ENCODE measurements at places on chromosomes 11 and 22.

DNA sequence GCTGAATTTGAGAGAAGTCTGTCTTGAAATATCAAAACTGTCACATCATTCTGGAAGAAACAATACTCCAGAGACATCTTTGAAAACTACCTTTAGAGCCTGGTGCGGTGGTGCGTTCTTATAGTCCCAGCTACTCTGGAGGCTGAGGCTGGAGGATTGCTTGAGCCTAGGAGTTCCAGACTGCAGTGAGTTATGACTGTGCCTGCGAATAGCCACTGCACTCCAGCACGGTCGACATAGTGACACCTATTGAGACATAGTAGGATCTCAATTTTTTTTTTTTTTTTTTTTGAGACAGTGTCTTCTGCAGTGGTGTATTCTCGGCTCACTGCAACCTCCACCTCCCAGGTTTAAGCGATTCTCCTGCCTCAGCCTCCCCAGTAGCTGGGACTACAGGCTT, 11.5 kb upstream of the AIFM3 start:
- H3K4me1 ChIP-seq, result peaks cover 5% of the 10 kb centered on the region
- no peak overlapping the region for H3K27ac ChIP-seq
- no peak for DNase-seq
- H3K4me3 ChIP-seq, result no peak overlapping the region

DNA sequence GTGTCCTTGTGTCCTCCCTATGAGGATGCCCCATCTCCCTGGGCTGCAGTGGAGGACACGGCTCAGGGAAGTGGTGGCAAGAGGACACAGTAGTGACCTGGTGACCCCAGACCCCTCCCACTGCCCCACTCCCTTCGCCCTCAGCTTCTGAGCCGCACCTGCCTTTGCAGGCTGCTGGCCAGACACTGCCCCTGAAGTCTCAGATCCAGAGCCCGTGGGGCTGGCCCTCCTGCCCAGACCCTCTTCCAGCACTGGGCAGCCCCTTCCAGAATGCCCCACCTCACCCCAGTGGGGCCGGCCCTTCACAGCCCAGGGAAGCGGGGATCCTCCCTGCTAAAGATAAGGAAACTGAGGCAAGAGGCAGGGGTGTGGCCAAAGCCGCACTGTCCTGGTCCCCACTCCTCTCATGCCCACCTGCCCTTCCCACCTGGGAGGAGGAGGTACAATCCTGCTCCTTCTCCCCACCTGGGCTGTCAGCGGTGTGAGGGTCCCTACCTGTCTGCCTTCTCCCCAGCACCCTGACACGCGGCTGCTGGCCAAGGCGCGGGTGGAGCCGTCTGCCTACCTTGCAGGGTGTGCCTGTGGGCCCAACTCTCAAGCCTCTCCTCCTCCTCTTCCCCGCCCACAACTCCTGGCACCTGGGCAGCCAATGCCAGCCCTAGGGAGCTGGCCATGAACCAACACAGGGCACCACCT, 17.3 kb downstream of the TRPM5 start:
- H3K4me3 ChIP-seq, result no peak overlapping the region
- H3K36me3 ChIP-seq, result no peaks in the 10 kb centered on the region
- no peaks in the 10 kb centered on the region for H3K27me3 ChIP-seq
- H3K27ac ChIP-seq, result no peak overlapping the region
- no peaks in the 10 kb centered on the region for H3K4me1 ChIP-seq

DNA sequence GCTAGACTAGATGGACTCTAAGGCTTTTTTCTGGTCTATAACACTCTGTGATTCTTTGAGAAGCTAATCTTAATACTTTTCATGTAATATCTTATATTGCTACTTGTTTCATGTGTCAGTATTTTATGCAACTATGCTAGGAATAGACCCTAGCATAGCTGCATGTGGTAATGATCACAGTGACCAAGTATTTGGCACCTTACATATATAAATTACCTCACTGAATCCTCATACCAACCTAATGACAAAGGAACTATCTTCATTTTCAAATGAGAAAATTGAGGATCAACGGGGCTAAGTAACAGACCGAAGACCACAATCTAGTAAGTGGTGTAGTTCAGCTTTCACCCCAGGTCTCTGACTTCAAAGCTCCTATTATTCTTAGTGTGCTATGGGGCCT, 327.3 kb upstream of the PITPNB start:
- 0 out of 2 replicates have a peak, but pooled peaks cover 6% of the 10 kb centered on the region for H3K27me3 ChIP-seq
- no peaks in the 10 kb centered on the region for H3K4me1 ChIP-seq
- H3K4me3 ChIP-seq, result no peak overlapping the region
- no peak overlapping the region for H3K27ac ChIP-seq
- no peak for DNase-seq

DNA sequence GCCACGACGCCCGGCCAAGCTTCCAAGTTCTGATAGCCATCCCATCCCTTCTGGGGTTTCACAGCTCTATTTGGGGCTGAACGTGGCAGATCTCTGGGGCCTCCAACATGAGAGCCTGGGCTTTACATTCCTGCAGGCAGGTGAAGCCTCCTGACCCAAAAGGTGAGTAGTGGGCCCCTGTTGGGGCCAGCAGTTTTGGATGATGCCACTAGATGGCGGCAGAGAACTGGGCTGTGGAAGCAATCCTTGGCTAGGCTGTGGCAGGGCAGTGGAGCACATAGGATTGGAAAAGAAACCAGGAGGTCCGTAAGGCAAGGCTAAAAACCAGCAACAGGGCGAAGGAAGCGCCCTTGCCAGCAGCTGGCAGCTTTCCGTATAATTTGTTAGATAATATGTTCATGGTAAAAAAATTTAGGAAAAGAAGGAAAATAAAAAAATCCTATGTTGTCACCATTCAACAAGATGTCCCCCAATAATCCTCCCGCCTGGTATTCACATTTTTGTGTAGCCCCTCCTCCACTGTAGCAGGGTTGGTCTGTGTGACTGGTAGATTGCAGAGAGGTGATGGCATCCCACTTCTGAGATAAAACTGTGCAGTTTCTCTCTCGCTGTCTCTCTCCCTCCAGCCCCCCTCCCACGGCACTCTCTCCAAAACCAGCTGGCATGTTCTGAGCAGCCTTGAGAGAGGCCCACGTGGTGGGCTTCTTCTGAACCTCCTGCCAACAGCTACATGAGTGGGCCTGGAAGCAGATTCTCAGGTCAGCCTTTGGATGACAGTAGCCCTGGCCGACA, 43.6 kb upstream of the OR4B1 start:
- H3K36me3 ChIP-seq, result no peaks in the 10 kb centered on the region
- H3K27ac ChIP-seq, result no peak overlapping the region
- DNase-seq, result no peak
- H3K4me1 ChIP-seq, result peaks cover 4% of the 10 kb centered on the region
- no peaks in the 10 kb centered on the region for H3K27me3 ChIP-seq

GRCh38 chr22:33561149-33561807, 359.0 kb downstream of the LARGE1 start:
- peaks cover 10% of the 10 kb centered on the region for H3K4me1 ChIP-seq
- H3K36me3 ChIP-seq, result no peaks in the 10 kb centered on the region
- no peak overlapping the region for H3K27ac ChIP-seq
- H3K4me3 ChIP-seq, result no peak overlapping the region
- H3K27me3 ChIP-seq, result no peaks in the 10 kb centered on the region
- no peak for DNase-seq

DNA sequence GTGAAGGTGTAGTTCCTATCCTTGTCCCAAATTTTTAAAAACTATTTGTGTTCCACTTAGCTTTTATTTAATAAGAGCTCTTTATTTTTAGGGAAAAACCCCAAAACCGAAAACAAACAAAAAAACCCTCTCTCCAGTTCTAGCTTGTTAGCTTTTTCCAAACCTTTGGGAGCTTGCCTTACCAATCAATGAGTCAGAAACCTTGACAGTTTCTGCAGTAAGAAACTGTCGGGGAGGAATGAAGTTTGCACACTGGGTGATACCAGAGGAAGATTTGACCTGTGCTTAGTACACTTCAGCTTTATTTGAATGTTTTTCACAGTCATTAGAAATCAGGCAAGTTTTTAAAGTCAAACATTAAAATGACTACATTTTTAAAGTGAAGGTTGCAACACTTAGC, 105.0 kb downstream of the FAT3 start:
- no peaks in the 10 kb centered on the region for H3K27me3 ChIP-seq
- H3K4me1 ChIP-seq, result no peaks in the 10 kb centered on the region
- no peak overlapping the region for H3K27ac ChIP-seq
- no peak overlapping the region for H3K4me3 ChIP-seq

DNA sequence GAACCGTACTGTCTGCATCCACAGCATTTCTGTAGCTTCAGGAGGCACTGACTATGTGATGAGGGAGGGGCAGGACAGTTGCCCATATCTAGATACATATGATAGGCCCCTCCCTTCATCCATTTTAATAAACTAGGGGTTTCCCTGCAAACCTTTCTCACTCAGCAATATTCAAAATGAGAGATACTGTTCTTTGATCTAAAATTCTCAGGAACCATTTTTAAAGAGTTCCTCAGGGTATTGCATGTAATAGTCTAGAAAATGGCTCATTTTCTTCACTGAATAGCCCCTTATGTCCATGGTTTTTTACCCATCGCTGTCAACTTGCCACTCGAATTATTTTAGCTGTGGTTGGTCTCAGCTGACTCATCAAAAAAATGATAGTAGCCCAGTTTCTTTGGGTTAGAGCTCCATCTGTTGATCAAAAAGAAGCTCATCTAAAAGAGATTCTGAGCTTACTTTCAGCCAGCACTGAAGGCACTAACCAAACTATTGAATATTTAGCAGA, 37.0 kb upstream of the DNAJB7 start:
- H3K4me1 ChIP-seq, result no peaks in the 10 kb centered on the region
- DNase-seq, result peak; percentile 44
- no peak overlapping the region for H3K27ac ChIP-seq
- no peaks in the 10 kb centered on the region for H3K36me3 ChIP-seq
- H3K4me3 ChIP-seq, result no peak overlapping the region
- no peaks in the 10 kb centered on the region for H3K27me3 ChIP-seq

DNA sequence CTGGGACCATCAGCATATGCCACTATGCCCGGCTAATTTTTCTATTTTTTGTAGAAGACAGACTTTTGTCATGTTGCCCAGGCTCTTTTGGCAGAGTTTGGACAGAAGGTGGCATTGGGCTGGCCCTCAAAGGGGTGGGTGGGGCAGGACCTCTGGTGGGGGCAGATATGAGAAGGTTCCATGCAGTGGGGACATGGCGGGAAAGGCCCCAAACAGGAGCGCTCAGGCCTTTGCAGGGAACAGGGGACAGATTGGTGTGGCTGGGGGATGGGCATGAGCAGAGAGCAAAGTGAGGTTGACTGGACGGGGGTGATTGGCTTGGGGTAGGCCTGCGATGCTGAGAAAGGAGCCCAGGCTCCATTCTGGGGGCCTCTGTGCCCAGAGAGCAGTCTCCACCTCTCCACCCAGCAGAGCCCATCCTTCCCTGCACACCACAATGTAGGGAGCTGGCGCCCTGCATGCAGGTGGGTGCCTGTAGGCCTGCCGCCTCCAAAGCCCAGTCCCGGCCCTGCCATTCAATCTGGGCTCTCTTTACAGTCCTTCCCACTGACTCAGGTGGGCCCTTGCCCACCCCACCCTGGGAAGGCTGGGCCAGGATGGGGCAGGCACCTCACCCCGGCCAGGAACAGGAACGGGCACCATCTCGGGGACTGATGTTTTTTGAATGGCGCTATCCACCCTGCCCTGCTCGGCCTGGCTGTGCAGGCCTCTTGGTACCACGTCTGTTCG, 98.7 kb downstream of the MORC2 start:
- H3K27ac ChIP-seq, result no peak overlapping the region
- no peaks in the 10 kb centered on the region for H3K36me3 ChIP-seq
- no peaks in the 10 kb centered on the region for H3K4me1 ChIP-seq

- no peak overlapping the region for H3K4me3 ChIP-seq
- no peak for DNase-seq
- peaks cover 35% of the 10 kb centered on the region for H3K4me1 ChIP-seq
- H3K27me3 ChIP-seq, result no peaks in the 10 kb centered on the region
- no peak overlapping the region for H3K27ac ChIP-seq
- no peaks in the 10 kb centered on the region for H3K36me3 ChIP-seq
Measured at GRCh38 chr11:120660024-120660565, 148.5 kb downstream of the GRIK4 start.
